ENCODE measurements at places on chromosomes 1 and 21. TPM values are rescaled to one million over a fixed set of nuclear protein-coding genes. Genes with fewer than 3 reads are reported as not detected.
A peak's percentile ranks its signal among the peaks of the same experiment; 100 is the strongest.

- peaks cover 11% of the 10 kb centered on the region for H3K4me1 ChIP-seq
- peaks cover 22% of the 10 kb centered on the region for H3K36me3 ChIP-seq
- H3K4me3 ChIP-seq, result no peak overlapping the region
- DNase-seq, result peak; percentile 50
- H3K27ac ChIP-seq, result peak overlapping the region; percentile 58
These were observed 3.0 kb upstream of the TMEM54 start for GRCh38 chr1:32903991-32904785.

GRCh38 chr1:156667610-156667967, 9.6 kb downstream of the NES start:
- peaks cover 5% of the 10 kb centered on the region for H3K36me3 ChIP-seq
- H3K27ac ChIP-seq, result no peak overlapping the region
- peaks cover 24% of the 10 kb centered on the region for H3K27me3 ChIP-seq
- H3K4me3 ChIP-seq, result no peak overlapping the region
- peaks cover 41% of the 10 kb centered on the region for H3K4me1 ChIP-seq

RPL5 gene
- total RNA-seq, result 835 TPM

- H3K36me3 ChIP-seq, result no peaks in the 10 kb centered on the region
- no peak overlapping the region for H3K27ac ChIP-seq
- H3K27me3 ChIP-seq, result no peaks in the 10 kb centered on the region
- H3K4me3 ChIP-seq, result no peak overlapping the region
- no peak for DNase-seq
These were observed 70.4 kb downstream of the DIRAS3 start for GRCh38 chr1:67980028-67980427.

- no peak overlapping the region for H3K27ac ChIP-seq
- H3K36me3 ChIP-seq, result no peaks in the 10 kb centered on the region
- H3K4me3 ChIP-seq, result no peak overlapping the region
- peaks cover 9% of the 10 kb centered on the region for H3K27me3 ChIP-seq
These were observed 318.9 kb downstream of the FAM72C start for GRCh38 chr1:143652744-143653428.

DNA sequence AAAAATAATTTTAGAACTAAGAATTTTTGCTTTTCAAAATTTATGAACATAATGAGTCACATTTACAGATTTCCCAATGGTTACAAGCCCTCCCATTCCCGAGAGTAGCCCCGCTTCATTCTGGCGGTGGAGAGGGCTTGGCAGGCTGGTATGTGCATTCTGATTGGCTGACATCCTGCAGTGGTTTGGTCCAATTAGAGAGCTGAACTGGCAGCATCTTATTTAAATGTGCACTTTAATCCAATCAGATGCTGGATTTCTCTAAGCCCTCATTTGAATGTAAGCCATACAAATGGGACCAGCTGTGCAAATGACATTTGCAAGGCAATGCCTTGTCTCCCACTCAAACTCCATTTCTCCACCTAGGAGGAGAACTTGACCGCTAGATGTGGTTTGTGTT, 18.0 kb upstream of the TRIM17 start:
- H3K27ac ChIP-seq, result no peak overlapping the region
- H3K4me1 ChIP-seq, result no peaks in the 10 kb centered on the region
- H3K4me3 ChIP-seq, result no peak overlapping the region

CD1B gene
- total RNA-seq, result not detected

DNA sequence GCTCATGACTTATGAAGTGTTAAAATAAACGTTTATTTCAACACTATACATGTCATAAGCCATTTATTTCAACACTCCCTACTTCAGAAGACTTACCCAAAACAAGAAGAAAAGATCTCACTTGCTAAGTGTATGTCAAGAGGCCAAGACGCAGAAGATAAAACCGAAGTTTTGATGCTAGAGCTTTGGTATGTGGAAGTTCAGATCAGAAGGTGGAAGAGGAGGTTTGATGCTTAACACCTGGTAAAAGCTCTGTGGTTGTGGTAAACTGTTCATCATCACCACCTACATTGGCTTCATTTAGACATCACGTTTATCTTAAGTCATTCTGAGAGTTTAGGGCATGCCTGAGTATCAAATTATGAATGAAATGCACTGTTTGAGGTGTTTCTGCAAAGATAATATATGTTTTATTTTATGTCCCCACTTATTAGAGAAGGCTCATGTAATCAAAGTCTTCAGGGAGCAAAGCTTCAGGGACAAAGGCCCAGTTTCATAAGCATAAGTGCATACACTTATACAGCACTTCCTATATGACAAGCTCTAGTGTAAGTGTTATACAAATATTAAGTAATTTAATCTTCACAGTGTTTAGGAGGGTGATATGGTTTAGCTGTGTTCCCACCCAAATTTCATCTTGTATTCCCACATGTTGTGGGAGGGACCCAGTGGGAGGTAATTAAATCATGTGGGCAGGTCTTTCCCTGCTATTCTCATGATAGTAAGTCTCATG, 533.3 kb downstream of the PTBP2 start:
- no peaks in the 10 kb centered on the region for H3K27me3 ChIP-seq
- H3K4me1 ChIP-seq, result no peaks in the 10 kb centered on the region
- H3K36me3 ChIP-seq, result no peaks in the 10 kb centered on the region
- no peak overlapping the region for H3K4me3 ChIP-seq
- no peak for DNase-seq

DNA sequence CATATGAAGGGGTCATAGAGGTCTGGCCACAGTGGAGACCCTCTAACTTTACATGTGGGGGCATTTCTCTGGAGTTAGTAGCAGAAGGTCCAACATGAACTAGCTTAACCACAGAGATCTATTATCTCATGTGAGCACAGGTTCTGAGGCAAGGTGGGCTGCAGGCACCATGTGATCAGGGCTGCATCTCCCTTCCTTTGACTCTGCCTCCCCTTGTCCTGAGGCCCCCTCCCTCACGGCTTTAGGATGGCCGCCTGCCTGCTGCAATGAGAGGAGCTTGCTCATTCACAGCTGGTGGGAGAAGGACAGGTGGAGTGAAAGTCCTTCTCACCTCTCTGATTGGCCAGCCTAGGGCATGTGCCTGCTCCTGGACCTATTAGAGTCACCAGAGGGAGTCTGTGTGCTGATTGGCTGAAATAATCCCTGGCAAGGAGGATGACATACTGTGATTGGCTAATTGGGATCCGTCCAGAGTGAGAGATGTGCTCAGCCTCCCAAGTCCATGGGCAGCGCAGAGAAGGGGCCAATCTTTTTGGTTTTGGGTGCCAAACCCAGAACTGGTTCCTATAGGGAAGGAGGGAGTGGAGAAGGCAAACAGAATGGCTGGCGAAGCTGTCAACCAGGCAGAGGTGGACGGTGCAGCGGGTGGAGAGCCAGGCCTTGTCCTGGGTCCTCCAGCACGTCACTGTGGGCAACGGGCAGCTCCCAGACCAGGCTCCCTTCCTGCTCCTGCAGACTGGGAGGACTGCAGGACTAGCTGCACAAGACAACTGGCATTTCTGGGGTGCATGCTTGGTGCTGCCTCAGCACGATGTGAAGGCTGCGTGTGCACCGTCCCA, 39.4 kb upstream of the C1orf174 start:
- no peak for DNase-seq
- H3K27me3 ChIP-seq, result peaks cover 65% of the 10 kb centered on the region
- no peaks in the 10 kb centered on the region for H3K36me3 ChIP-seq
- H3K4me3 ChIP-seq, result no peak overlapping the region
- H3K4me1 ChIP-seq, result no peaks in the 10 kb centered on the region

DNA sequence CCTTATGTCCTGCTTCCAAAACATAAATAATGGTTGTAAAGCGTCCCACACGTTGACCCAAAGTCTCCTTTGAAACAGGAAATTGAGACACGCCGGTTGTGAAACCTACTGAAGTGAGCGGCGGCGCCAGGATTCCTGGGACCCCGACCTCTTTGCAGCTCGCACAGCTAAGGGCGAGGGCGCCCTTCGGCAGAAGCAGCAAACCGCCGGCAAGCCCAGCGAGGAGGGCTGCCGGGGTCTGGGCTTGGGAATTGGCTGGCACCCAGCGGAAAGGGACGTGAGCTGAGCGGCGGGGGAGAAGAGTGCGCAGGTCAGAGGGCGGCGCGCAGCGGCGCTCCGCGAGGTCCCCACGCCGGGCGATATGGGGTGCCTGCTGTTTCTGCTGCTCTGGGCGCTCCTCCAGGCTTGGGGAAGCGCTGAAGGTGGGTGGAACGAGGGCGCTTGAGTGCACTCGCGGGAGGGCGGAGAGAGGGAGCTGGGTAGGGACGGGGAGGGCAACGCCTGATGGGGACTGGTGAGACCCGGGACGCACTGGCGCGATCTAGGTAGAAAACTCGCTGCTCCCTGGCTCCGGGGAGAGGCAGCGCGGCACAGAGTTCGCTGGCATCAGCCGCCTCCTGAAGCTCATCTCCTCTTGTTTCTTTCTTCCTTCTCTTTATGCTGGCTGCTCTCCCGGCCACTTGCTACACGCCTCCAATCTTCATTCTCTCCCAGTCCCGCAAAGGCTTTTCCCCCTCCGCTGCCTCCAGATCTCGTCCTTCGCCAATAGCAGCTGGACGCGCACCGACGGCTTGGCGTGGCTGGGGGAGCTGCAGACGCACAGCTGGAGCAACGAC, at the start of gene CD1D:
Gene CD1D (plus strand): TSS at position 155 of the 836 bp plus-strand sequence. CDS start 207 bp downstream, at position 362.
- peaks cover 32% of the 10 kb centered on the region for H3K27me3 ChIP-seq
- peaks cover 10% of the 10 kb centered on the region for H3K36me3 ChIP-seq
- H3K4me1 ChIP-seq, result peaks cover 24% of the 10 kb centered on the region

- H3K36me3 ChIP-seq, result no peaks in the 10 kb centered on the region
- no peaks in the 10 kb centered on the region for H3K4me1 ChIP-seq
- H3K27ac ChIP-seq, result no peak overlapping the region
- peaks cover 70% of the 10 kb centered on the region for H3K27me3 ChIP-seq
- no peak for DNase-seq
These were observed 18.7 kb downstream of the MMEL1 start for GRCh38 chr1:2614145-2614544.

CELA3A gene
- total RNA-seq, result not detected

NBPF6 gene
- total RNA-seq, result not detected

ZFP69 gene
- total RNA-seq, result 2.9 TPM

EPS8L3 gene
- 68.6 TPM for total RNA-seq

TCHHL1 gene
- total RNA-seq, result not detected

GAS5 gene
- 367 TPM for total RNA-seq

CADM3 gene
- total RNA-seq, result not detected

DNA sequence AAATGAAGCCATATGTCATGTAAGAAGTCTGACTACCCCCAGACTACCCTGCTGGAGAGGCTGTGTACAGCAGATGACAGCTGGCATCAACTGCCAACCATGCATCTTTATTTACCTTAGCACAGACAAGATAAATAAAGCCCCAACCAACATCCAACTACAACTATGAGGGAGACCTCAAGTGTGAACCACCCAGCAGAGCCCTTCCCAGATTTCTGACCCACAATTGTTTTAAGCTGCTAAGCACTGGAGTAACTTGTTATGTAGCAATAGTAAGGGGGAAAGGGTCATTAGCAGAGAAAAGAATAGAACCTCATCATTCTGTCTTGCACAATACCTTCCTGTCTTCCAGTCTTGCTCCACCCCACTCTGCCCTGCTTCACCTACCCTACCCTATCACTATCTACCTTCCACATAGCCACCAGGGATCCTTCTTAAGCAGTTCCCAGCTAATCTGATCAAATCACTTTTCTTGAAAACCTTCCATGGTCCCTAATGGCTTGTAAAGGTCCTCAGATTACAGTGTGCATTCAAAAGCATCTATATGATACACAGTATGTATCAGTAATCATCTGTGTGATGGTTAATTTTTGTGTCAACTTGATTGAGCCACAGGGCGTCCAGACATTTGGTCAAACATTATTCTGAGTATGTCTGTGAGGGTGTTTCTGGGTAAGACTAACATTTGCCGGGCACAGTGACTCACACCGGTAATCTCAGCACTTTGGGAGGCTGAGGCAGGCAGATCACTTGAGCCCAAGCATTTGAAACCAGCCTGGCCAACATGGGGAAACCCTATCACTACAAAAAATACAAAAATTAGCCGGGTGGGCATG, 19.6 kb upstream of the RBM15 start:
- peak overlapping the region; percentile 20 for H3K27ac ChIP-seq
- H3K27me3 ChIP-seq, result no peaks in the 10 kb centered on the region
- no peaks in the 10 kb centered on the region for H3K36me3 ChIP-seq
- no peak overlapping the region for H3K4me3 ChIP-seq
